DMS53 (cell line): ENCODE measurements at places on chromosomes 1 and 21.

DNA sequence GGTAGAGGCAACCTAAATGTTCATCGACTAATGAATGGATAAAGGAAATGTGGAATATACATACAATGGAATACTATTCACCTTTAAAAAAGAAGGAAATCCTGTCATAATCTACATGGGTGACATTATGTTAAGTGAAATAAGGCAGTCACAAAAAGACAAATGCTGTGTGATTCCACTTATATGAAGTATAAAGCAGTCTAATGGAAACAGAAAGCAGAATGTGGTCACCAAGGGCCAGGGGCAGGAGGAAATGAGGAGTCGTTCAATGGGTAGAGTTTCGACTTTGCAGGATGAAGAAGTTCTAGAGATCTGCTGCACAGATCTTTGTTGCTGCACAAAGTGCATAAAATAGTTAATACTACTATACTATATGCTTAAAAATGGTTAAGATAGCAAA, 7.8 kb downstream of the DIPK1A start:
- DNase-seq: no peak

- DNase-seq: no peak
Observed at GRCh38 chr1:54439550-54440223, 33.5 kb upstream of the SSBP3 start.

DNA sequence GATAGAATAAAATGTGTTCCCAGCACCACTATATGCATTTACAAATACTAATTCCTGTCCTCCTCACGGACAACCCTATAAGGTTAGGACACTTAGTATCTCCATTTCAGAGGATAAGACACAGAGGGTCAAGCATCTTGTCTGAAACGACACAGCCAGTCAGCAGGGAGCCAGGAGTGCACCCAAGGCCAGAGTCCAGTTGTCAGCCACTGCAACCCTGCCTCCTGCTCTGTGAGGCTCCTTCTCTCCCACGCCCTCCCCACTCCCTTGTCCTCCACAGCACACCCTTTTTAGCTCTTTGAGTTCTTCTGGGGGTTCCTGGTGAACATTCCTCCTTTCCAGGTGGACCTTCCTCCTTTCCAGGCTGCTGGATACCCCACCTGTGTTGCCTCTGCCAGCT, 119.0 kb upstream of the TNR start:
- DNase-seq: no peak

- DNase-seq: no peak
Observed at GRCh38 chr1:47978486-47978885, 18.7 kb downstream of the TRABD2B start.

- DNase-seq: no peak
Observed at GRCh38 chr21:32894321-32894720, 122.8 kb upstream of the PAXBP1 start.

DNA sequence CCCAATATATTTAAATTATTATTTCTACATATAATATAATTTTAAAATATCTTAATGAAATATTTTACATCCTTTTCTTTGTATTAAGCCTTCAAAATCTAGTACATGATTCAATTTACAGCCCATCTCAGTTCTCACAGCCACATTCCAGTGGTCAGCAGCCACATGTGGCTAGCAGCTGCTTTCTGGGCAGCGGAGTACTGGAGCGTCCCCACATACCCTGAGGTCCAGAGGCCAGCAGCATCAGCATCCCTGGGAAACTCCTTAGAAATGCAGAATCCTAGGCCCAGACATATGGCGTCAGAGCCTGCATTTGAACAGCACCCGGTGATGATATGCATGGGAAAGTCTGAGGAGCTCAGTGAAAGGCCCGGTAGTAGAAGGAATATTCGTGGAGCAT, 8.6 kb upstream of the LHX4 start:
- no peak for DNase-seq

DNA sequence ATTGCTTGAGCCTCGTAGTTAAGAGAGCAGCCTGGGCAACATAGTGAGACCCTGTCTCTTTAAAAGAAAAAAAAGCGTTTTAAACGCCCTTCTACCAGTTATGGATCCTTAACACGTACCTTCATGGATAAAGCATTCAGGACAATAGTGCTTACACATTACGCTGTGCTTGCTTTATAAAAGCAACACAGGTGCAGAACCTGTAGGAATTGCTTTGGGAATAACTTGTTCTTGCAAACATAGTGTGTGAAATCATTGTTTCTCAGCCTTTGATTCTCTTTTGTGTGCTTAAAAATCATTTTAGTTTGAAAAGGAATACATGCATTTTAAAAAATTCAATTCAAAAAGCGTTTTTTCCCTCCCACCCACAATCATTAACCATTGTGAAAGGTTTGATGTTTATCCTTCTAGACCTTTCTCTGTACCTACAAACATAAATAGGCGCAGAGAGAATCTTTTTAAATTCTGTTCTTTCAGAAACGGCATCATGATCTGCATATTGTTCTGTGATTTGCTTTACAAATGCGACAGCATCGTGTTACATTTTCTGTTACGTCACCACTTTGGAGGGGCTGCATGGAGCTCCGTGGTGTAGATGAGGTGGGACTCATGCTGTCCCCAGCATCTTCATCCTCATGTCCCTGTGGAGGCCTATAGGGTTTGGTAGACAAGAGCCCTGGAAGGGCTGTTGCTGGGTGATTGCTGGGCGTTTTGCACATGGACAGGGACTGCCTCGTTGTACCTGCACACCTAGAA, 54.6 kb downstream of the SPSB1 start:
- DNase-seq: no peak

GRCh38 chr1:200670242-200671118, 773 bp upstream of the DDX59 start:
- DNase-seq: peak; percentile 90

DNA sequence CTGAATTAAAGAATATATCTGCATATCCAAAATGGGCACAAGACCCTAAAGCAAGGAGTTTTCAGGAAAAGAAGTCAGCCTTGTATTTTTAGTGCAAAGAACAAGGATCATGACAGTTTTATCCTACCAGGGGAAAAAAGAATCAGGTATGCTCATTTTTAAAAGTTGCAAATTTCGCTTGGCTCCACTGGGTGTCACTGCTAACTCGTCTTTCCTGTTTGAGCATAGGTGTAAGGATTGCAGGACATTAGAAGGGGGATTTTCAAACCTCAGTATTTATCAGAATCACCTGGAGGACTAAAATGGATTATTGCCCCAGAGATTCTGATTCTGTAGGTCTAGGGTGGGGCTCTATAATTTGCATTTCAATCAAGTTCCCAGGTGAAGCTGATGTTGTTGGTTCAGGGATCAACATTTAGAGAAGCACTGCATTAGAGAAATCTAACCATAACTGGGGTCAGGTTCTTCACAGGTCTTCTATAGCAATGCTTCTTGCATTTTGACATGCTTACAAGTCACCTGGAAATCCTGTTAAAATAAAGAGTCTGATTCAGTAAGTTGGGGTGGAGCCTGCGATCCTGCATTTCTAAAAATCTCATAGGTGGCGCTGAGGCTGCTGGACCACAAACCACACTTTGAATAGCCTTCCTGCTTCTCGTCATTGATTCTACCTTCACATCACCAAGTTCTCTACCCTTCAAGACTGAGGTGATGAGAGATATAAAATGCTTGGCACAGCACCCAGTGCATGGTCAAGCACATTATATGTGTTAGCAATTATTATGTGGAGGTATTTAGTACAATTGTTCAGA, 39.6 kb downstream of the NUF2 start:
- DNase-seq: peak; percentile 70

DNA sequence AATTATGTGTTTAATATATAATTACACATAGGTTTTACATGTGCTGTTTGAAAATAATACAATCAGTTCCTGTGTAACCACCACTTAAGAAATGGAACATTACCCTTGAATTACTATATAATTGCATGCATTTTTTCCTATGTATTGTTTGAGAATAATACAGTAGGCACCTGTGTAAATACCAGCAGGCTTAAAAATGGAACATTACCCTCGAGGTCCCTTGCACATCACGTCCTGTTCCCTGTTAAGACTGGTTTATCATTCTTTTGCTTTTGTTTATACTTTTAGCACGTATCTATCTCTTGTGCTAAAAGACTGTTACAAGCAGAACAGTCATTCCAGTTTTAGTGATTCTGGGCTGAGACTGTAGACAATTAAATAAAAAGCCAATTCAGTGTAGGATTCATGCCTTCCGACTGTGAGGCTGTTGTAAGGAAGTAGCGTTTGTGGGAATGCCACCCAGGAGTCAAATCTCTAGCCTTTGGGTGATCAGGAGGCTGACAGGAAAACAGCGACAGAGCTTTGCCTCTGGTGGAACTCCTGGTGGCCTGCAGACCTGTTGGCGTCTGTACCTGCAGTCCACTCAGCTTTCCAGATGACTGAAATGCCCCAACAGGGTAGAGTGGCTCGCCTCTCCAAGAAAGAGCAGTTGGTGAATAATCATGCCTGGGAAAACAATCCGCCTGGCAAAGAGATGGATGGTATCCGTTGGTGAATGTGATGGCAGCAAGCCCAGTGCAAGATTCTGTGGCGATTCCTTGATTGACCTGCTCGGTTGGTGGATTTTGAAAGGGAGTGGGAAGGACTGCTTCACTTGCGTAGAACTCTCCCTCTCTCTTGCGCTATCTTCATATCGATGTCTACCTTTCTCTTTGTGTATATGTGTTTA, 58.0 kb downstream of the DISC1 start:
- DNase-seq: peak; percentile 90

DNA sequence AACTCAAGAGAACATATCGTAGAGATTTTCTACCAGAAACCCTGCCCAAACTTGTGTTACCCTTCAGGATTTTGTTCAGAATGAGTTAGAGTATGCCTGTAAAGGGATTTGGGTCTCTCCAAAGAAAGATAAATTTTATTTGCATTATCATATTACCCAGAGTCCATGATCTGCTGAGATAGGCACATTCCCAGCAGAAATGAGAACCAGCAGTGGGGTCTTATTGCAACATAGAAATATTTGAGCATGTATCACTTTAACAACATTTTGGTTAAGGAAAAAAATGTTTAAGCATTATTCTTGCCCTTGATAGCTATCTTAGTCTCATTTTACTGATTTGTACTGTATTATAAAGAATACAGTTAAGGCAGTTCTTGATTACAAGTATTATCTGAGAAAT, 10.6 kb downstream of the VCAM1 start:
- no peak for DNase-seq

DNA sequence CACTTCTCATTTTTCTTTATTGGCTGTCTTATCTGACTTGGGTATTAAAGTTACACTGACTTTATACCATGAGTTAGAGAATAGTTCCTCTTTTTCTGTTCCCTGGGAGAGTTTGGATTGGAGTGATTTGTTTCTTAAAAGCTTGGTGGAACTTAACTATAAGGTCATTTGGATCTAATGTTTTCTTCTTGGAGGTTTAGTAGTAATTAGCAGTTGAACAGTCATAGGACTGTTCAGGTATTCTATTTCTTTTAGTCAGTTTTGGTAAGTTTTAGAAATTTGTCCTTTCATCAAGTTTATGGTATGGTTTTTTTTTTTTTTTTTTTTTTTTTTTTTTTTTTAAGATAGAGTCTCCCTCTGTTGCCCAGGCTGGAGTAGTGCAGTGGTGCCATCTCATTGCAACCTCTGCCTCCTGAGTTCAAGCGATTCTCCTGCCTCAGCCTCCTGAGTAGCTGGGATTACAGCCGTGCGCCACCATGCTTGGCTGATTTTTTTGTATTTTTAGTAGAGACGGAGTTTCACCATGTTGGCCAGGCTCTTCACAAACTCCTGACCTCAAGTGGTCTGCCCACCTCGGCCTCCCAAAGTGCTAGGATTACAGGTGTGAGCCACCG, 6.3 kb downstream of the TTC3 start:
- DNase-seq: peak; percentile 7

DNA sequence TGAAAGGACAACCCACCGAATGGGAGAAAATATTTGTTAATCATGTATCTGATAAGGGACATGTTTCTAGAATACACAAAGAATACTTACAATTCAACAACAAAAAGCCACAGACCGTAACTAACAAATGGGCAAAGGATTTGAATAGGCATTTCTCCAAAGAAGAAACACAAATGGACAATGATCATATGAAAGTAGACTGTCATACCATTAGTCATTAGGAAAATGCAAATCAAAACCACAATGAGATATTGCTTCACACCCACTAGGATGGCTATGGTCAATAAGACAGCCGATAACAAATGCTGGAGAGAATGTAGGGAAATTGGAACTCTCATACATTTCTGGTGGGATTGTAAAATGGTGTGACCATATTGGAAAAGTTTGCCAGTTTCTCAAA, 367.2 kb upstream of the SGIP1 start:
- no peak for DNase-seq

DNA sequence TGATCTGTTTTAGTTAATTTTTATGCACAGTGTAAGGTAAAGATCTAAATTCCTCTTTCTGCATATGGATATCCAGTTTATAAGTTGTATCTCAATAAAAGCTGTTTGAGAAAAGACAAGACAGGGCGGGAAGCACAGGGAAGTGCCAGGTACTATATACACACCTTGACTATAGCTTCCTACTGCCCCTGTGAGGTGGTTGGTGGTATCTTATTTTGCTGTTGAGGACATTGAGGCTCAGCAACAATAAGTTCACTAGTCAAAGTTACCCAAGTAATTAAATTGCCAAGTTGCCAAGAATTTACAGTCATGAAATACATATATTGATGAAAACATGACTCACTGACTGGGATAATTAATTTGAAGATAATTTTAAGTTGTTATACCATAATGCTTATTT, 109.1 kb downstream of the CD247 start:
- peak; percentile 40 for DNase-seq

DNA sequence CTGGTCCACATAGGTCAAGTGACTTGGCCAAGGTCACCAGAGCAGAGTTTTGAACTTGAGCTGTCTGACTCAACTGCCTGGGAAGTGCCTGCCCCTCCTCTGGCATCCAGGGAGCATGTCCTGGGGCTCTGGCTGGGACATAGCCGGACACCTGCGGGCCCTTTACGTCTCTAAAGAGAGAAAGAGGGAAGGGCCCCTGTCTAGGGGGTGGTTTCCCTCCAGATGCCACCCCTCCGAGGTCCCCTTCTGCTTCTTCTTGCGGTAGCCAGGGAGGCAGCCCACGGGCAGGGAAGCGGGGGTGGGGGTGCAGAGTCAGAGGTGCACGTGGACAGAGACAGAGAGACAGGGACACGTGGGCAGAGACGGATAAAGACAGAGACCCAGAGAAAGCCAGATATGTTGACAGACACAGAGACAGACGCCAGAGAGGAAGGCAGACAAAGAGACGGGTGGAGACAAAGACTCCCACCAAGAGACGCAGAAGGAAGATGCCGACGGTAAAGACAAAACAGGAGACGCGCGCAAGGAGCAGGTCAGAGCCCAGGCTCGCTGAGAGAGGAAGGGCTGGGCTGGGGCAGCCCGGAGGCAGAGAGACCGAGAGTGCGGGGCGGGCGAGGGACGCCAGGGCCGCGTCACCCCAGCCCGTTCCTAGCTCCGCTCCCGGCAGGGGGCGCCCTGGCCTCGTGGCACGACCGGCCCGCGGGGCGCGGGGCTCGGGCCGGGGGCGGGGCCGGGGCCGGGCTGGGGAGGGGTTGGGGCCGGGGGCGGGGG, 458 bp upstream of the ALPL start:
- peak; percentile 86 for DNase-seq
